Activated CD4-positive, alpha-beta T cell treated with anti-CD3 and anti-CD28 coated beads for 36 hours (primary cell): ENCODE measurements at places on chromosomes 1 and 21. TPM values are rescaled to one million over a fixed set of nuclear protein-coding genes. Genes with fewer than 3 reads are reported as not detected.

Gene TMEM269
- 0.19 TPM for total RNA-seq

Gene KCNH1
- not detected for total RNA-seq

Gene REN
- total RNA-seq = not detected

- no peak overlapping the region for H3K27ac ChIP-seq
- H3K4me1 ChIP-seq = peaks cover 4% of the 10 kb centered on the region
- no peaks in the 10 kb centered on the region for H3K27me3 ChIP-seq
- no peak overlapping the region for H3K4me3 ChIP-seq
- no peaks in the 10 kb centered on the region for H3K36me3 ChIP-seq
- no peak for DNase-seq
Measured at GRCh38 chr1:9322661-9323244, 30.1 kb downstream of the SPSB1 start.

- peaks cover 2% of the 10 kb centered on the region for H3K27me3 ChIP-seq
- H3K4me1 ChIP-seq = no peaks in the 10 kb centered on the region
- H3K27ac ChIP-seq = no peak overlapping the region
- H3K4me3 ChIP-seq = no peak overlapping the region
Measured at GRCh38 chr1:214917081-214917635, 165.4 kb upstream of the KCNK2 start.
